ENCODE measurements at places on chromosomes 5 and 9.

GRCh38 chr5:141532726-141533125 is 43.8 kb downstream of the PCDHGC5 start:
- DNase-seq: no peak

DNA sequence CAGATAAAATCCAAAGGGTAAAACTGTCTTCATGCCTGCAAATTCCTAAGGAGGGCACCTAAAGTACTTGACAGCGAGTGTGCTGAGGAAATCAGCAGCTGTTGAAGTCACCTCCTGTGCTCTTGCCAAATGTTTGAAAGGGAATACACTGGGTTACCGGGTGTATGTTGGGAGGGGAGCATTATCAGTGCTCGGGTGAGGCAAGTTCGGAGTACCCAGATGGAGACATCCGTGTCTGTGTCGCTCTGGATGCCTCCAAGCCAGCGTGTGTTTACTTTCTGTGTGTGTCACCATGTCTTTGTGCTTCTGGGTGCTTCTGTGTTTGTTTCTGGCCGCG is 727 bp upstream of the ADRB2 start:
- DNase-seq: no peak

GRCh38 chr9:77000330-77000729 is 19.1 kb upstream of the FOXB2 start:
- DNase-seq: no peak

DNA sequence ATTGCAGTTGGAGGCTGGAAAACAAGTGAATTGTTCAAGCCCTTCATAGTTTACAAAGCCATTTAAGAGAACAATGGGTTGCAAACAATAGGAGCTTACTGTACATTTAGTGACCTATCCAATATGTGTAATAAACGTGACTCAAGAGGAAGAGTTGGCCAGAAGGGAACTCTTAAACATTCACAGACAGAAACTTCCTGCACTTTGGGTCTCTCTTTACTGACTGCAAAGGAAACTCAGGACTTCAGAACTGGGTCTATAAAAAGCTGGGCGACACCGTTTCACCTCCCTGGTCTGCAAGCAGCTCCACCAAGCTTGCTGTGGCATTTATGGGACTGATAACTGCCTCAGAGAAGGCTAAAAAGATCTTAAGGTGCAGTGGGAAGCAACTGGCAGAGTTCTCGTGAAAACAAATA is 48.7 kb upstream of the SPATA31D4 start:
- no peak for DNase-seq

DNA sequence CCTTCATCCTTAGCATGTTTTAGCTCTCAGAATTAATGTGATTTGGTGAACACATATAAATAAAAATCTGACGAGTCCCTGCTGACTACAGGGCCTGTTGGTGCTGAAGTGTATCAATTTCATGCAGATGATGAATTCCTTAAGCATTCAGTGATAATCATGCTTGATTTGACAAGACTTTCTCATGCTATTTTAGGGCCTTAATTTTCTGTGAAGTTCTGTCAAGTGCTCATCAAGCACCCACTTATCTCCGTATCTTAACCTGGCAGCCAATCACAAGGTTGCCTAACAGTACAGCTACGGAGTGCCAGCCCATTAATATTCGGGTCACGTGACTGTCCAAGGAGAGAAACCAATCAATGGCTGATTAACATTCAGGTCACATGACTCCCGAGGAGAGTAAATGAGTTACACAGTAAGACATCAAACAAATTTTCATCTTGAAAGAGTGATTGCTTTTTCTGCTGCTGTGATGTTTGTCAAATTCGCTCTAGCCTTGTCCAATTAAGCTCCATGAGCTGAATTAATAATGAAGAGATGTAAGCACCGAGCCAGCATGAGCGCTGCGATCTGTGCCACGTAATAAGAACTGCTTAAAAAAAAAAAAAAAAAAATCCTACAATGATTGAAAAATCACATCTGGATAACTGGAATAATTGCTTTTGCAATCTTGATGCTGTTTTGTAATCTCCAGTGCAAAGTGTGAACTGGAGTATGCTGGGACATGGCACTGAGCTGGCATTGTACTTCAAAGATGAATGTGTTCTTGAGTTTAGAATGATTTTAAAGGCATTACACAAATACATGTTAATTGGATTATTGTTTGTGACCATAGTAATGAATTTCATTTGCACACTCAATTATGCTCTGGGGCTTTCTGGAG is 104.3 kb upstream of the SPATA31D4 start:
- no peak for DNase-seq

- DNase-seq: no peak
These were observed 41.8 kb upstream of the HRH2 start for GRCh38 chr5:175616083-175616482.

GRCh38 chr5:43332401-43332800 is 19.2 kb upstream of the HMGCS1 start:
- DNase-seq: no peak

- no peak for DNase-seq
These were observed 4.5 kb downstream of the CAMK4 start for GRCh38 chr5:111228520-111229220.

DNA sequence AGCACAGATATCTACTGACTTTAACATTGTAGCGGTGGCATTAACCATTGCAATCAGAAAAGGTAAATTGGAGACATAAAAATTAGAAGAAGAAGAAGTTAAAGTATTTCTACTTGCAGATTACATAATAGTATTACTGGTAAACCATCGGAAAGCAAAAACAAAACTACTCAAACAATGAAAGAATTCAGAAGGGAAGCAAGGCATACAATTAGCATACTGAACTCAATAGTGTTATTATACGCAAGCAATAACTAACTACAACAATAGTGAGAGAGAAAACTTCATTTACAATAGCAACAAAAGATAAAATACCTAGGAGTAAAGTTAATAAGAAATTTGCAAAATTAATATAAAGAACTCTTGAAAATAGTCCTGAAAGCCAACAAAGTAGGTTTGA is 6.6 kb upstream of the TEX53 start:
- DNase-seq: no peak

- no peak for DNase-seq
These were observed 47.5 kb upstream of the PLPP1 start for GRCh38 chr5:55582256-55582655.

DNA sequence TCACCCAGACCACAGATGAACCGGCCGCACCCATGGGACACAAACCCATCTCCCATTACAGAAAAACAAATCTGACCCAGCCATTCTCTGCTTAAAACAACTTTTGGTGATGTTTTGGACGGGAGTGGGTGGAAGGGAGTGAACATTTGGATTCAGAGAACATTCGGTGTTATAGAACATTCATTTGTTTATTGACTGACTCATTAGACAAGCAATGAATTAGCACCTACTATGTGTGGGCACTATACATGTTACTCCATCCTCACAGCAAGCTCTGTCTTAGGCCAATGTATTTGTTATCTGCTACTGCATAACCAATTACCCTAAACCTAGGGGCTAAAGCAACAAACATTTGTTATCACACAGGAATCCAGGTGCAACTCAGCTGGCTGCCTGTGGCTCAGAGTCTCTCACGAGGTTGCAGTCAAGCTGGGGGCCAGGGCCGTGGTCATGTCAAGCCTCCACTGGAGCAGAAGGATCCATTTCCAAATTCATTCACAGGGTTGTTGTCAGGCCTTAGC is 5.1 kb upstream of the ERGIC1 start:
- DNase-seq: no peak

DNA sequence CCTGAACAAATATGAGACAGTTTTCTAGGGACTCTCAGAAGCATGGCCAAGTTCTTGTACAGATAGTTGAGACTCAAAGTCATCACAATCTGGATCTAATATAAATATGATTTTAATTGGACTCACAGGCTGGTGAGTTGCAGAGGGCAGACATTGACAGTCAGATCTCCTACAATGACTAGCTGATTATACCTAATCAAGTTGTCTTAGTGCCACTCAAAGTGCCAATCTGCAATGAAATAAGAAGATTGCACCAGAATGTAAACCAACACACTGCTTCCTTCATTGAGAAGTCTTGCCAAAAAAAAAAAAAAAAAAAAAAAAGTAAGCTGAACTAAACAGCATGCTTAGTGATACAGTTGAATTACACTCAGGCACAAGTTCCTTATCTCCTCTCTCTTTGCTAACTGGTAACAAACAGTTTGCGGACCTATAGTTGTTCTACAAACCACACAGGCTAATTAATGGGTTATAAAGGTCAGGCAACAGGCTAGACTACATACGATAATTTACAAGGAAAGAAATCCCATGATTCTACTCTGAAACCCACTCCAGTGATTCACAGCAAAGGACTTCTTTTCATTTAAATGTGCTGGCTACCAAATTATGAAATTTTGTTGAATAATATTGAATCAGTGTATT is 107.3 kb upstream of the NIPBL start:
- DNase-seq: no peak

DNA sequence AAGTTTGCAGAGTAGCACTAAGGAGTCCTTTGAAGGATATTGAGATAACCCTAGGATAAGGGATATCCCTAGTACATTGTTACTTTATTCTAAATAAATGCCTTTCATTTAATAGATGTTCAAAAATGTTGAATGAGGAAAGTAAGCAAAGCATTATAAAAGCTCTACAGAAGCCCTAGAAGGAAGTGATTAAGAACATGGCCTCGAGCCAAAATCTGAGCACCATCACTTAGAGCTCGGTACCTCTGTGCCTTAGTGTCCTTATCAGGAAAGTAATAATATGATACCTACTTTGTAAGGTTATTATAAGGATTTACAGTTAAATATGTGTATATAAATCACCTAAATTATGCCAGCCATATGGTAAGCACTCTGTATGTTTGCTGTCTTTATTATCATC is 242.6 kb downstream of the KIAA0825 start:
- no peak for DNase-seq

DNA sequence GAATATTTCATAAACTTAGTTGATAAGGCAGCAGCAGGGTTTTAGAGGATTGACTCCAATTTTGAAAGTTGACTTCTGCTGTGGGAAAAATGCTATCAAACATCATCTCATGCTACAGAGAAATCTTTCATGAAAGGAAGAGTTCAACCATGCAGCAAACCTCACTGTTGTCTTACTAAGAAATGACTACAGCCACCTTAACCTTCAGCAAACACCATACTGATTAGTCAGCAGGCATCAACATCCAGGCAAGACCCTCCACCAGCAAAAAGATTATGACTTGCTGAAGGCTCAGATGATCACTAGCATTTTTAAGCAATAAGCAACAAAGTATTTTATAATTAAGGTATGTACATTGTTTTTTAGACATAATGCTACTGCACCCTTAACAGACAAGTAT is 7.6 kb downstream of the TMEM174 start:
- no peak for DNase-seq

DNA sequence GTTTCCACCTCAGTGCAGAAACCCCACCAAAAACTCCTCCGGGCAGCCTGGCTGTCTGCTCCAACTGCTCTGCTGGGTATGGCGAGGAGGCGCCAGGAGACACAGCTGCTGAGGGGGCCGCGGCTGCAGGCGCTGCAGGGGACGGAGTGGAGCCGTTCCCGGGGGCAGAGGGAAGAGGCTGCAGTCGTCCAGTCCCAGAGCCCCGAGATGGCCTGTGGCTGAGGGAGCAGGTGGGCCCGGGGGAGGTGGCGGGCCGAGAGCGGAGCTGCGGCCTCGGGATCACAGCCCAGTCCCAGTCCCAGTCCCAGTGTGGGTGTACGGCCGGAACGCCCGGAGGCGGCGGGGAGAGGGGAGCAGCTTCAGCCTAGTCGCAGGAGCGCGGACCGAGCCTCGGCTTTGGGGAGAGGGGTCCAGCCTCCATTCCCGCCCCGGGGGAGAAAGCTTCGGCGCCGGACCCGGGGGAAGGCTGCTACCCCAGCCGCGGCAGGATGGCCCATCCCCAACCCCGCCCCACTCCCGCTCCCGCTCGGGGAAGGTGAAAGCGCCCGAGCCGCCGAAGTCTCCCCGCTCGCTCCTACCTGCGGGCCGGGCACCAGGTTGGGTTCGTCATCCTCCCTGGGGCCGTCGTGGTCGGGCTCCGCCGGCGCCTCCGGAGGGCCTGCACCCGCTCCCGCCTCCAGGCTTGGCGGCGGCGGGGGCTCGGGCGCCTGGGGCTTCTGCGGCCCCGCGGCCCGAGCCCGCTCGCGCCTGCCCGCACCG is 513 bp downstream of the FAM193B start:
- DNase-seq: no peak

DNA sequence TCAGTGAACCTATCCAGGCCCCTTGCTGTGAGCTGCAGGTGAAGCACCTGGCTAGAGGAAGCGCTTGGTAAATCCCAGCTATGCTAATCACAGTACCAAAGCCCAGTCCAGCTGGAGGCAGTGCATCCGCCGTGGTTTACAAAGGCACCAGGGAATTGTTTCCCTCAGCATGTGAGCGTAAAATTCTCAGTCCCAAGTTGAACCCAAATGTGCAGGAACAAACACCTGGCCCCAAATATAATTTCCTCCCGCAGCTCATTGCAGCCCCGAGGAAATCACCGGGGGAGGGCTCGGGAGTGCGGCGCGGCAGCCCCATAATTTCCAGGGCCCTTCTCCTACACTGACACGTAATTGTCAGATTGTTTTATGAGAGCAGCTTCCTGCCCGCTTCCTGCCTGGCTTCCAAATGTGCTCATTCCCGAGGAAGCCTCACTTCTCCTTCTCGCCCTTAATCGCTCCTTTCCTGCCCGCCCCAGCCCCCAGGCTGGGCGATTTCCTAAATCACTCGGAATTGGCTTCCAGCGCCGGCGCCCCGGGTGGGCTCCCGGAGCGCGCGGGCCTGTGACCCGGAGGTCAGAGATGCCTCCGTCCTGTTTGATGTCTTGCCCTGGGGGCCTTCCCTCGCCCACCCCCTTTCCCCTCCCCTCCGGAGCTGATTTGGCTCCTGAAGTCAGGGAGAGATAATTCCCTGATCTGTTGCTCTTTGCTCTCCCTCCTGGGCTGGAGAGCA is 134.4 kb downstream of the FGF1 start:
- no peak for DNase-seq

- DNase-seq: no peak
These were observed 1019.0 kb downstream of the CDH18 start for GRCh38 chr5:18968966-18969365.

GRCh38 chr5:122902263-122902662 is 56.9 kb downstream of the SNX24 start:
- no peak for DNase-seq

GRCh38 chr5:52339285-52339684 is 448.4 kb upstream of the ITGA1 start:
- no peak for DNase-seq

DNA sequence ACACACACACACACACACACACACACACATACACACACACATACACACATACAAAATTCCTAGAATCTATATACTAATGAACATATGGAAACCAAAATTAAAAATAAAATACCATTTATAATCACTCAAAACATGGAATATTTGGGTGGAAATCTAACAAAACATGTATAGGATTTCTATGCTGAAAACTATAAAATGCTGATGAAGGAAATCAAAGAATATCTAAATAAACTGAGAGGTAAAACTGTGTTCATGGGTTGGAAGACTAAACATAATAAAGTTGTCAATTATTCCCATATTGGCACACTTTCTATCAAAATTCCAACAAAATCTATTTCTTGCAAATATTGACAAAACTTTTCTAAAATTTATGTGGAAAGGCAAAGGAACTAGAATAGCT is 25.4 kb upstream of the NANS start:
- no peak for DNase-seq

GRCh38 chr5:147073098-147073497 is 161.7 kb upstream of the STK32A start:
- no peak for DNase-seq
